Progenitor cell of endocrine pancreas (in vitro differentiated cells): ENCODE measurements at places on chromosomes 12 and 14. TPM values are rescaled to one million over a fixed set of nuclear protein-coding genes. Genes with fewer than 3 reads are reported as not detected.
A peak's percentile ranks its signal among the peaks of the same experiment; 100 is the strongest.

DNA sequence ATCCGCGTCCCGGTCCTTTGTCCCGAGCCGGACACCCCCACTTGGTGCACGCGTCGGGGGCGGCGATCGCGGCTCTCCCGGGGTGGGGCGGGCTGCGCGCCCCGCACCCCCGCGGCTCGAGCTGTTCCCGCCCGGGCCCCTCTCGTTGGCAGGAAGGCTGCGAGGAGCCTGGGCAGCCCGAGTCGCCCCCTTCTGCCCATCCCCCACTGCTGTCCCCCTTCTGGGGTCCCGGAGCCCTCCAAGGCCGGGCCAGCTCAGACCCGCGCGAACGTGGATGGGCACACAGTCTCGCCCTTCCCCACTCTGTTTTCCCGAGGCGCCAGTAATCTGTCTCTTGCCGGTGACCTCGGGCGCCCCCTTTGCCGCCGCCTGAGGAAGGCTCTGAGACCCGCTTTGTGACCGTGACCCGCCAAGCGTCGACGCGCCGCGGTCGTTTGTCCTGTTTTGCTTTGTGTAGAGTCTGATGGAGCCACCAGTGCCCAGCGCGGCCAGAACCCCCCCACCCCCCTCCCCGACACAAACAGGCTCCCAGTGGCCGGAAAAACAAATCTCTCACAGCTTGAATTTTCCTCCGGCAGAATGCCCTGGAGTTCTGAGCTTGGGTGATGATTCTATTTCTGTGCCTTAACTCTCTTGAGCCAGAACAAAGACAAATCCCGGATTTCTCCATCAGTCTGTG, 610 bp downstream of the C14orf132 start:
- H3K4me3 ChIP-seq, result peak overlapping the region; percentile 90
- peaks cover 28% of the 10 kb centered on the region for H3K27me3 ChIP-seq
- H3K27ac ChIP-seq, result peak overlapping the region; percentile 96
- DNase-seq, result peak; percentile 36
- peaks cover 7% of the 10 kb centered on the region for H3K4me1 ChIP-seq

GRCh38 chr12:1993341-1993740, 10.9 kb downstream of the DCP1B start:
- no peak for DNase-seq
- no peaks in the 10 kb centered on the region for H3K27me3 ChIP-seq
- H3K4me1 ChIP-seq, result peaks cover 15% of the 10 kb centered on the region
- no peak overlapping the region for H3K4me3 ChIP-seq
- peaks cover 36% of the 10 kb centered on the region for H3K36me3 ChIP-seq
- H3K27ac ChIP-seq, result no peak overlapping the region

- no peak for DNase-seq
- H3K27me3 ChIP-seq, result no peaks in the 10 kb centered on the region
- no peak overlapping the region for H3K27ac ChIP-seq
These were observed 701.1 kb downstream of the NOVA1 start for GRCh38 chr14:25896777-25897176.

DNA sequence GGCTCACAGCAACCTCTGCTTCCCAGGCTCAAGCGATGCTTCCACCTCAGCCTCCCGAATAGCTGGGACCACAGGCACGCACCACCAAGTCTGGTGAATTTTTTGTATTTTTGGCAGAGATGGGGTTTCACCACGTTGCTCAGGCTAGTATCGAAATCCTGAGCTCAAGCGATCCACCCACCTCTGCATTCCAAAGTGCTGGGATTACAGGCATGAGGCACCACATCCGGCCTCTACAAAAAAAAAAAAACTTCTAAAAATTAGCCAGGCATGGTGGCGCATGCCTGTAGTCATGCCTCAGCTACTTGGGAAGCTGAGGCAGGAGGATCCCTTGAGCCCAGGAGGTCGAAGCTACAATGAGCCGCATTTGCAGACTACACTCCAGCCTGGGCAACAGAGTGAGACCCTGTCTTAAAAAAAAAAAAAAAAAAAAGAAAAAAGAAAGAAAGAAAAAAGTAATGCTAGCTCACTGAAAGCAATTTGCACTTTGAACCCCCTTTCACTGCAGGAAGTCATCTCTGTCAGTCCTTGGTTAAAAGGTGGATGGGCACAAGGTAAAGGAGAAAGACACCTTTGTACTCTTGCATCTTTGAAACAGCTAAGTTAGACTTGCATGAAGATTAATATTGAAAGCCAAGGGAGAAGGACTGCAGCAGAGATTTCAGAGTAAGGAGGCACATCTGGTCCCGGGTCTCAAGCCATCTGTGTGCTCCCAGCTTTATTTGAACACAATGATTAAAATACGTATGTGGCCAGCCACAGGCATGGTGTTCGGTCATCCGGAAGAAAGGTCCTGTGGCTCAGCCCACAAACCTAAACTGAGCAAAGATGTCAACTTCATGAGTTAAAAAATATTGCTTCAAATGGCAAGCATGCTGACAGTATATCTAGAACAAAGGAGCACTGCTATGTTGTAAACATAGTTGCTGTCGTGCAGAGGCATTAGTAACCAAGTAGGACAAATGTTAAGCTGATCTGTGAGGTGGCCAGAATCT, 103.8 kb upstream of the HMGA2 start:
- DNase-seq, result no peak
- no peaks in the 10 kb centered on the region for H3K36me3 ChIP-seq
- H3K4me3 ChIP-seq, result no peak overlapping the region
- peaks cover 19% of the 10 kb centered on the region for H3K4me1 ChIP-seq
- H3K27me3 ChIP-seq, result peaks cover 23% of the 10 kb centered on the region

GRCh38 chr14:96095581-96096476, 56.7 kb downstream of the C14orf132 start:
- H3K4me1 ChIP-seq, result peaks cover 25% of the 10 kb centered on the region
- H3K36me3 ChIP-seq, result no peaks in the 10 kb centered on the region
- no peaks in the 10 kb centered on the region for H3K27me3 ChIP-seq
- DNase-seq, result no peak
- H3K4me3 ChIP-seq, result no peak overlapping the region

GRCh38 chr14:32984241-32984930, 45.7 kb downstream of the NPAS3 start:
- H3K4me3 ChIP-seq, result no peak overlapping the region
- H3K4me1 ChIP-seq, result no peaks in the 10 kb centered on the region
- no peaks in the 10 kb centered on the region for H3K36me3 ChIP-seq
- no peaks in the 10 kb centered on the region for H3K27me3 ChIP-seq
- no peak for DNase-seq

GRCh38 chr14:75174066-75174465, 2.3 kb downstream of the TMED10 start:
- H3K27ac ChIP-seq, result no peak overlapping the region
- peaks cover 18% of the 10 kb centered on the region for H3K4me1 ChIP-seq
- H3K4me3 ChIP-seq, result peak overlapping the region; percentile 57

- peak overlapping the region; percentile 99 for H3K27ac ChIP-seq
- H3K27me3 ChIP-seq, result no peaks in the 10 kb centered on the region
- DNase-seq, result peak; percentile 34
- H3K4me1 ChIP-seq, result peaks cover 30% of the 10 kb centered on the region
- peak overlapping the region; percentile 98 for H3K4me3 ChIP-seq
These were observed 697 bp upstream of the DNAJC14 start for GRCh38 chr12:55829967-55830600.

- H3K36me3 ChIP-seq, result peaks cover 10% of the 10 kb centered on the region
- peaks cover 26% of the 10 kb centered on the region for H3K4me1 ChIP-seq
- H3K4me3 ChIP-seq, result no peak overlapping the region
- DNase-seq, result no peak
These were observed 19.6 kb downstream of the CLMN start for GRCh38 chr14:95300002-95300696.

GRCh38 chr12:68481181-68481941, 129.3 kb upstream of the RAP1B start:
- no peaks in the 10 kb centered on the region for H3K36me3 ChIP-seq
- no peak overlapping the region for H3K4me3 ChIP-seq
- peaks cover 7% of the 10 kb centered on the region for H3K27me3 ChIP-seq
- DNase-seq, result no peak

DNA sequence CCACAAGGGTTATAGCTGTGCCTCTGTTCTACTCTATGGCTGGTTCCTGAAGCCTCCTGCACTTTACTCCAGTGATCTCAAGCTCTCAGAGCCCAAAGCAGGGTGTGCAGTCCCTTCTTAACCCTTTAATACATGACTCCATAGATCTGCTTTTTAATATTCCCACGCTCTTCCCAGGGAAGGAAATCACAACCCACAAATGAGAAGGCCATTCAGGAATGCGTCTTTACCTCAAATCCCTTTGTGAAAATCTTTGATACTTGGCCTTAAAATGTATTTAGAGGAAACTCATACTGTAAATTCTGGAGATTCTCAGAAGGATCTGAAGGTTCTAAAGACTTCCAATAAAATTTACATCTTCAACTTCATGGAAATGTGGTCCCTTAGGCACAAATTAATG, 17.0 kb downstream of the NID2 start:
- no peaks in the 10 kb centered on the region for H3K36me3 ChIP-seq
- peaks cover 10% of the 10 kb centered on the region for H3K27me3 ChIP-seq
- H3K4me3 ChIP-seq, result no peak overlapping the region
- no peak for DNase-seq
- H3K27ac ChIP-seq, result no peak overlapping the region
- H3K4me1 ChIP-seq, result peaks cover 6% of the 10 kb centered on the region

DNA sequence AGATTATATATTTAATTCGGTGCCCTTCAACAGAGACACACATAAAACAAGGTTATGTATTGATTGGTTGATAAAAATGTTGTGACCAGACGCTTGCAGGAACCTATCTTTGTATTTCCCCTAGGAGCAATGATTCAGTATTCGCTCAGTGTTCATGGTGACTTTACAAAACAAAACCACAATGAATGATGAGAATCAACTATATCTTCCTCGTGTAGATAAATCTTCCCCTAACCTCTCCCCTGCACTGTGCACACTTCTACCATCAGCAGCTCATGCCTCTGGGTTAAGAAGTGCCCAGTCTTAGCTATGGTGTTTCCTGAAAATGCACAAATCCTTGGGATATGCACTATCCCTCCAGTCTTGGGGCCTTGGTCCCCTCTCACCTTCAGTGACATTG, 16.3 kb downstream of the RIN3 start:
- no peaks in the 10 kb centered on the region for H3K4me1 ChIP-seq
- no peak for DNase-seq
- no peak overlapping the region for H3K27ac ChIP-seq
- H3K4me3 ChIP-seq, result no peak overlapping the region

DNA sequence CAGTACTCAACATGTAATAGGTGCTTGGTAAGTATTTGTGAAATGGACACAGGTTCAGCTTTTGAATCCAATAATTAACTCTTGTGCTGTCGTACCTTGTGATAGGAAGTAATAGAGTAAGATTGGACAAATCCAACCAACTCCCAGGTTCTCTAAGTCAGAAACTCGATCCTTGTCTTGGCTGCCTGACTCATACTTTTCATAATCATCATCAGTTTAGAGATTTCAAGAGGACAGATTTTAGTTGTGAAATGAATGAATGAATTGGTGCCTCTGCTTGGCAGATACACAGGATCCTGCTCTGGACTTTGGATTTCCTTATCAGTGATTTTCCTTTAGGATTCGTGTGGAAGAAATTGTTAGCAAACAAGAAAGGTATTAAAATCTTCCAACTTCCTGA, 1145.2 kb downstream of the AACS start:
- H3K4me3 ChIP-seq, result no peak overlapping the region
- H3K4me1 ChIP-seq, result peaks cover 28% of the 10 kb centered on the region

DNA sequence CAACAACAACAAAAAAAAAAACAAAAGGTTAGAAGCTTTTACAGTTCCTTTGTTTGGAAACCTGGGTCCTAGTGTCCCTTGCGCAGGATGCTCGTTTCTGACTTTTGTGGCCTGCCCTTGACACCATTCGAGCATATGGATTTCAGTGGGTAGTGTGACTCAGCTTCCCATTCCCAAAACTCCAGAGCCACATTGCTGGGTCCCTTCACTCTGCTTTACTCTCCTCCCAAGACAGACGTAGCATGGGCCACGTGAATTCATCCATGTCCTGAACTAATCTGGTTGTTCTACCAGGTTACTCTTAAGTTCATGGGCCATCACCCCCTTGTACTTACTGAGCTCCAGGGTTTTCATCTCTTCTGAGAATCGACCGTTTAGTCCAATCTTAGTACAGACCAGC, 68.0 kb upstream of the MAX start:
- no peak for DNase-seq
- no peaks in the 10 kb centered on the region for H3K36me3 ChIP-seq
- peaks cover 1% of the 10 kb centered on the region for H3K4me1 ChIP-seq
- H3K27me3 ChIP-seq, result peaks cover 47% of the 10 kb centered on the region
- no peak overlapping the region for H3K27ac ChIP-seq
- no peak overlapping the region for H3K4me3 ChIP-seq

The IGF1 gene
- 0.57 and 1.6 TPM in 2 replicates for total RNA-seq

The C12orf50 gene
- total RNA-seq, result 0.10 and 0.16 TPM in 2 replicates

The SERPINA9 gene
- total RNA-seq, result not detected in 2 replicates

The RIN3 gene
- 6.7 and 6.9 TPM in 2 replicates for total RNA-seq

The DIP2B gene
- total RNA-seq, result 29.7 and 30.2 TPM in 2 replicates

The SMCO2 gene
- 1.4 and 1.6 TPM in 2 replicates for total RNA-seq

The KLRC1 gene
- not detected in 2 replicates for total RNA-seq

The SYCP3 gene
- total RNA-seq, result not detected in 2 replicates

The B3GNT4 gene
- 0.27 and 0.91 TPM in 2 replicates for total RNA-seq

The DNAH10 gene
- total RNA-seq, result 0.47 and 1.0 TPM in 2 replicates

The NTS gene
- 3.6 and 5.7 TPM in 2 replicates for total RNA-seq

The PSEN1 gene
- total RNA-seq, result 61.7 and 62.8 TPM in 2 replicates

The CACNA2D4 gene
- total RNA-seq, result 0.34 and 0.58 TPM in 2 replicates

The ABCC9 gene
- 0.16 and 0.29 TPM in 2 replicates for total RNA-seq
